T-helper 17 cell (primary cell): ENCODE measurements at places on chromosomes 7 and 10. TPM values are rescaled to one million over a fixed set of nuclear protein-coding genes. Genes with fewer than 3 reads are reported as not detected.
A peak's percentile ranks its signal among the peaks of the same experiment; 100 is the strongest.

DNA sequence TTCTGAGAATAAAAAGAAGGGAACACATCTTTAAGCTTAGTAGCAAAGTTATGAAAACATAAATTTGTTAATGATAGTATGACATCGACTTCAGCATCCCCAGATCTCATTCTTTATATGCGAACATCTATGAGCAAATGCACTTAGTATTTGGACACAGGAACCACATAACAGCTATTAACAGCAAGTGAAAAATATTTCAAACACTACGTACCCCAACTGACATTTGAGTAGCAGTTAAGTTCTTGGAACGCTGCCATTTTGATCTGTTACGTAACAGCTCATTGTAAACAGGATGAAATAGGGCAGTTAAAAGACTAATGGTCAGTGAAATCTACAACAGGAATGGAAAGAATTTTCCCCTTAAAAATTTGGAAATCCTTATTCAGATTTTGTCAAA lies 428.9 kb downstream of the TNS3 start:
- no peak overlapping the region for H3K27ac ChIP-seq
- DNase-seq = no peak
- H3K27me3 ChIP-seq = no peaks in the 10 kb centered on the region
- no peaks in the 10 kb centered on the region for H3K4me1 ChIP-seq

GRCh38 chr10:59847326-59847725 lies 59.0 kb downstream of the CCDC6 start:
- peak overlapping the region; percentile 49 for H3K27ac ChIP-seq
- peaks cover 6% of the 10 kb centered on the region for H3K4me1 ChIP-seq
- no peaks in the 10 kb centered on the region for H3K27me3 ChIP-seq
- no peak overlapping the region for H3K4me3 ChIP-seq
- H3K36me3 ChIP-seq = peaks cover 4% of the 10 kb centered on the region
- no peak for DNase-seq

The ARHGEF35 gene
- not detected for total RNA-seq

GRCh38 chr10:61929555-61929954 lies 28.1 kb downstream of the ARID5B start:
- peaks cover 14% of the 10 kb centered on the region for H3K4me1 ChIP-seq
- peaks cover 9% of the 10 kb centered on the region for H3K36me3 ChIP-seq
- H3K27me3 ChIP-seq = no peaks in the 10 kb centered on the region
- no peak overlapping the region for H3K4me3 ChIP-seq
- no peak overlapping the region for H3K27ac ChIP-seq

DNA sequence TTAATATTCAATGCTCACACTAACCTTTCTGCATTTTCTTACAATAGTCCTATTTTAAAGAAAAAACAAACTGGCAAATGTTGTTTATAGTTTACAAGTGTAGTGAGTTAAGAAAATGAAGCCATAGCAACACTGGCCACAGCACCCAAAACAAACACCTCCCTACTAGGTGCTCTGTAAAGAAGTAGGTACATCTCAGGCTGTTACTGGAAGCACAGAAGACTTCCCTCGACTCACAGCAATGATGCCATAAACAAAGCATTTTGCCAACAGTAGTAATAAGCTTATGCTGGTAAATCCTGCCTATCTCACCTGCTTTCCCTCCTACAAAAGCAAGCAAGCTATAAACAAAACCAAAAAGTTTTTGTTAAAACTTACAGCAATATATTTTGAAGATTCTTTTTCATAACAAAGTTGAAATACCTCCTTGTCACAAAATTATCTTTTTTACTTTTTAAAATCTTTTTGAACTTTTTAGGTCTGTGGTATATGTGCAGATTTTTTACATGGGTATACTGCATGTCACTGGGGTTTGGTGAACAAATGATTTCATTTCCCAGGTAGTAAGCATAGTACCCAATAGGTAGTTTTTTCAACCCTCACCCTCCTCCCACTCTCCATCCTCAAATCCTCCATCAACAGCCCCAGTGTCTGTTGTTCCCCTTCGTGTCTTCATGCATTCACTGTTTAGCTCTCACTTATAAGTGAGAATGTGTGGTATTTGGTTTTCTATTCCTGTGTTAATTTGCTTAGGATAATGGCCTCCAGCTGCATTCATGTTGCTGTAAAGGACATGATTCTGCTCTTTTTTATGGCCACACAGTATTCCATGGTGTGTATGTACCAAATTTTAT lies 28.4 kb downstream of the COA1 start:
- peaks cover 18% of the 10 kb centered on the region for H3K4me1 ChIP-seq
- H3K27me3 ChIP-seq = no peaks in the 10 kb centered on the region
- peaks cover 2% of the 10 kb centered on the region for H3K36me3 ChIP-seq

DNA sequence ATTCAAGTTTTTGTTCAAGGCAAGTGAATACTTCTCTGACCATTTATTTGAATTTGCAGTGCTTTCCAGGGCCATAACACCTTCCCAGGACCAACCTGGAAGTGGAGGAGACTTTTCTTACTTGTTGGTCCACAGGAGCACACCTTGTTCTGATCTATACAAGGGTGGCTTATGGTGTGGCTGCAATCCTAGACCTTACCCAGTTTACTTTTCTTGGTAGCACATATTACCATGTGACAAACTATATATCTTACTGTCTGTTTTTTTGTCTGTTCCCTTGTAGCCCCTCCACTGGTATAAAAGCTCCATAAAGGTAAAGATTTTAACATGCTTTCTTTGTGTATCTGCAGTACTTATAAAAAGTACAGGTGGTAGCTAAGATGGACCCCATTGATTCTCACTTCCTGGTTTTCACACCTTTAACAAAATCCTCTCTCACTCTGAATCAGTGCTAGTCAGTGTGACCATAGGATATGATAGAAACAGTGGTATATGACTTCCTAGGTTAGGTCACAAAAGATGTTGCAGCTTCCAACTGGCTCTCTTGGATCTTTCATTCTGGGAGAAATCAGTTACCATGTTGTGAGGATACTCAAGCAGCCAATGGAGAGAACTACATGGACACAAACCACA lies 5.6 kb upstream of the ASB4 start:
- H3K4me1 ChIP-seq = no peaks in the 10 kb centered on the region
- peaks cover 26% of the 10 kb centered on the region for H3K27me3 ChIP-seq
- no peak for DNase-seq
- H3K27ac ChIP-seq = no peak overlapping the region
- H3K36me3 ChIP-seq = no peaks in the 10 kb centered on the region
- H3K4me3 ChIP-seq = no peak overlapping the region

- no peak overlapping the region for H3K27ac ChIP-seq
- H3K36me3 ChIP-seq = no peaks in the 10 kb centered on the region
- no peaks in the 10 kb centered on the region for H3K4me1 ChIP-seq
- H3K27me3 ChIP-seq = peaks cover 4% of the 10 kb centered on the region
Measured at GRCh38 chr10:33880291-33880690, 545.8 kb upstream of the NRP1 start.

GRCh38 chr7:159013181-159013690 lies 131.4 kb downstream of the VIPR2 start:
- no peak for DNase-seq
- no peaks in the 10 kb centered on the region for H3K36me3 ChIP-seq
- no peak overlapping the region for H3K4me3 ChIP-seq
- no peak overlapping the region for H3K27ac ChIP-seq

GRCh38 chr7:1225441-1226185 lies 7.1 kb upstream of the UNCX start:
- no peaks in the 10 kb centered on the region for H3K36me3 ChIP-seq
- no peak for DNase-seq
- H3K27ac ChIP-seq = peak overlapping the region; percentile 84
- peak overlapping the region; percentile 76 for H3K4me3 ChIP-seq

The TLX1 gene
- not detected for total RNA-seq

The ACSL5 gene
- total RNA-seq = 44.2 TPM

The HPSE2 gene
- 0.34 TPM for total RNA-seq

DNA sequence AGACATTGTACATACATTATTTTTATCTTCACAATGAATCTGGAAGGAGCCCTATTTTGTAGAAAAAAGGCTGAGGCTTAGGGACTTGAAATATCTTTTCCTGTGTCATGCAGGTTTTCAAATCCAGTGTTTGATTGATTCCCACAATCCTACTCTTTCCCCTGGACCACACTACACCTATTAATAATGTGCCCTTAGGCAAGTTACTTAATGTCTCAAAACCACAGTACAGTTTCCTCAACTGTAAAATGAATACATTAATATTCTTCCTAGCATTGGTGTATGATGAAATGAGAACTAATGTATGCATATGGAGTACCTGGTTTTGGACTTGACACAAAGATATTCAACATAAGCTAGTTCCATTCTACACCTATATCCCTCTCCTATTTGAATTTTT lies 313.3 kb upstream of the SP8 start:
- no peak overlapping the region for H3K4me3 ChIP-seq
- H3K27me3 ChIP-seq = peaks cover 10% of the 10 kb centered on the region
- no peak overlapping the region for H3K27ac ChIP-seq
- DNase-seq = no peak
- no peaks in the 10 kb centered on the region for H3K36me3 ChIP-seq

The VPS26A gene
- total RNA-seq = 36.7 TPM

DNA sequence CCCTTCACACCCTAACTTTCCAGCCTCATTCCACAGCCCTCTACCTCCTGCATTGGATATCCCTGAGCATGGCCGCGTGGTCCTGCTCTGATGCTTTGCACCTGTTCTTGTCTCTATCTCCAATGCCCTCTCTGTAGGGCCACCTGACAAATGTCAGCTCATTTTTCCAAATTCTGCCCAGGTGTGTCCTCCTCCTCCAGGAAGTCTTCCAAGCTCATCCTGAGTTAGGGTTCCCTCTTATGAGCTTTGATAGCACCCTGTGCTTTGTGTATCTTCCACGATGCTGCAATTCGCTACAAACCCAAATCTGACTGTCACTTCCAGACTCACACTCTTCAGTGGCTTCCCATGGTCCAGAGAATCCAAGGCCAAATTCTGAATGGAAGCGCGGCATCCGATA lies 14.7 kb upstream of the SLC35B4 start:
- peaks cover 10% of the 10 kb centered on the region for H3K4me1 ChIP-seq
- no peak overlapping the region for H3K4me3 ChIP-seq
- H3K27ac ChIP-seq = no peak overlapping the region

The ACTL6B gene
- not detected for total RNA-seq

DNA sequence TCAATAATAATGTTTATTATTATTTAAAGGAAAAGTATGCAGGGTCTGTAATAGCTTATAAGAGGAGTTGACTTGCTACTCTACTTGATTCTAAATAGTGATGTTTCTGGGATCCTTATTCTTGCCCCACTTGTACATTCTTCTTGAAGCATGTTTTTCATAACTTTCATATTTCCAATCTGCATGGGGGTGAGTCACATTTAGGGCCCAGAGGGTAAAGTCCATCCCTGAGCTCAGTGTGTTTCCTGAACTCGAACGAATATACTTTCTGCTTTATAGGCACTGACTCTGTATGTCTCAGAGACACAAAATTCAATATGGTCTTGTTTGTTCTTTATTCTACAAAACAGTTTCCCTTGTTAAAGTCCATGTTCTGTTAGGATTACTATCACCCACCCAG lies 61.0 kb upstream of the SMIM30 start:
- no peak overlapping the region for H3K4me3 ChIP-seq
- H3K27me3 ChIP-seq = peaks cover 6% of the 10 kb centered on the region
- no peaks in the 10 kb centered on the region for H3K36me3 ChIP-seq
- H3K27ac ChIP-seq = no peak overlapping the region

The SFRP4 gene
- total RNA-seq = not detected

The UBE2D4 gene
- total RNA-seq = 6.4 TPM

GRCh38 chr7:111076205-111076604 lies 14.7 kb upstream of the LRRN3 start:
- no peaks in the 10 kb centered on the region for H3K27me3 ChIP-seq
- H3K36me3 ChIP-seq = no peaks in the 10 kb centered on the region
- no peak for DNase-seq

- no peak overlapping the region for H3K27ac ChIP-seq
- DNase-seq = no peak
- peaks cover 13% of the 10 kb centered on the region for H3K27me3 ChIP-seq
- no peaks in the 10 kb centered on the region for H3K36me3 ChIP-seq
- H3K4me3 ChIP-seq = no peak overlapping the region
Measured at GRCh38 chr7:141954334-141954733, 7.6 kb upstream of the CLEC5A start.

GRCh38 chr7:141590666-141591065 lies 39.5 kb downstream of the AGK start:
- no peaks in the 10 kb centered on the region for H3K27me3 ChIP-seq
- H3K4me3 ChIP-seq = no peak overlapping the region
- H3K27ac ChIP-seq = no peak overlapping the region
- H3K36me3 ChIP-seq = peaks cover 12% of the 10 kb centered on the region
- no peak for DNase-seq

GRCh38 chr7:1248143-1248915 lies 15.7 kb downstream of the UNCX start:
- peak overlapping the region; percentile 24 for H3K27ac ChIP-seq
- no peak for DNase-seq
- peaks cover 10% of the 10 kb centered on the region for H3K4me1 ChIP-seq
- H3K36me3 ChIP-seq = peaks cover 6% of the 10 kb centered on the region
- peaks cover 69% of the 10 kb centered on the region for H3K27me3 ChIP-seq
- H3K4me3 ChIP-seq = peak overlapping the region; percentile 77

DNA sequence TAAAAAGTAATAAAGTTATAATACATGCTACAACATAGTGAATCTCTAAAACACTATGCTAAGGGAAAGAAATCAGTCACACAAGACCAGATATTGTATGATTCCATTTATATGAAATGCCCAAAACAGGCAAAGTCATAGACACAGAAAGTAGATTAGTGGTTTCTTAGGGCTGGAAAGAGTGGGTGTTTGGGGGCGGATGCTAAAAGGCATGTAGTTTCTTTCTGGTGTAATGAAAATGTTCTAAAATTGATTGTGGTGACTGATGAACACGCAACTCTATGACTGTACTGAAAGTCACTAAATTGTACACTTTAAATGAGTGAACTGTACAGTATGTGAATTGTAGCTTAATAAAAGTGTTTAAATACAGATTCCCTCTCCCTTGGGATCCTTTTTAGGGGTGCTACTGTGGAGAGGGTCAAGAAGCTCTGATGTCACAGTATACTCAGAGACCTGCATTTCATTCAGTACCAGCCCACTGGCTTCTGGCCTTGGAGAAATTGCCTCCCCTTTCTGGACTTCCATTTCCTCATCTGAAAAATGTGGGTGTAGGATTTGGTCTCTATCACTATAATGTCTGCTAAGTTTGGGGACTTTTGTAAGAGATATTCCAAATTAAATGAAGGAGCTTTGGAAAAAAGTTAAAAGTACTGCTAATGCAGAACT lies 46.4 kb downstream of the AOAH start:
- H3K27ac ChIP-seq = peak overlapping the region; percentile 83
- H3K4me1 ChIP-seq = peaks cover 19% of the 10 kb centered on the region
- DNase-seq = no peak
- H3K27me3 ChIP-seq = no peaks in the 10 kb centered on the region
- H3K4me3 ChIP-seq = peak overlapping the region; percentile 63

The PRLHR gene
- not detected for total RNA-seq

The VWDE gene
- total RNA-seq = 7.0 TPM

The MNX1 gene
- total RNA-seq = 0.21 TPM

- H3K36me3 ChIP-seq = no peaks in the 10 kb centered on the region
- peaks cover 43% of the 10 kb centered on the region for H3K4me1 ChIP-seq
- DNase-seq = no peak
Measured at GRCh38 chr7:127798023-127798422, 146.0 kb downstream of the SND1 start.

- no peak for DNase-seq
- H3K4me3 ChIP-seq = no peak overlapping the region
- H3K27ac ChIP-seq = no peak overlapping the region
Measured at GRCh38 chr7:117961235-117961634, 88.0 kb upstream of the CTTNBP2 start.
